ENCODE measurements at places on chromosomes 3 and 15. TPM values are rescaled to one million over a fixed set of nuclear protein-coding genes. Genes with fewer than 3 reads are reported as not detected.

DAPK2 gene
- total RNA-seq: 1.9 TPM

IMPG2 gene
- 0.18 TPM for total RNA-seq

RTP4 gene
- not detected for total RNA-seq

DAZL gene
- not detected for total RNA-seq

OTOL1 gene
- not detected for total RNA-seq

ISG20 gene
- total RNA-seq: 3.5 TPM

DNA sequence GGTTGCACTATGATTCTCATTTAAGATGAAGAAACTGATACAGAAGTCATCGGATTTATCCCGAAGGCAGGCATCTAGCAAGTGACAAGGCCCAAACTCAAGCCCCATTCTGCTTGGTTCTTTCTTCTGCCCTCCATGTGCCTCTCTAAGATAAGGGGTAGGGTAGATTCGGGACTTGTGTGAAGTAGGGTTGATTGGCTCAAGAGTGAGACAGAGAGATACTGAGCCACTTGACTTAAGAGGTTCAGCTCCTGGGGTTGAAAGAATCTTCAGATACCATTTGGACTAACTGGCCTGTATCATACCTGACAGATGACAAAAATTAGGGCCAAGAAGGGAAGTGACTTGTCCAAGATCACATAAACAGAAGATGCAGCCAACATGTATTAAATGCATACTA is 891 bp downstream of the RFT1 start:
- H3K27ac ChIP-seq: no peak overlapping the region
- peak overlapping the region; percentile 95 for H3K4me3 ChIP-seq
- H3K4me1 ChIP-seq: peaks cover 4% of the 10 kb centered on the region
- H3K27me3 ChIP-seq: no peaks in the 10 kb centered on the region

DNA sequence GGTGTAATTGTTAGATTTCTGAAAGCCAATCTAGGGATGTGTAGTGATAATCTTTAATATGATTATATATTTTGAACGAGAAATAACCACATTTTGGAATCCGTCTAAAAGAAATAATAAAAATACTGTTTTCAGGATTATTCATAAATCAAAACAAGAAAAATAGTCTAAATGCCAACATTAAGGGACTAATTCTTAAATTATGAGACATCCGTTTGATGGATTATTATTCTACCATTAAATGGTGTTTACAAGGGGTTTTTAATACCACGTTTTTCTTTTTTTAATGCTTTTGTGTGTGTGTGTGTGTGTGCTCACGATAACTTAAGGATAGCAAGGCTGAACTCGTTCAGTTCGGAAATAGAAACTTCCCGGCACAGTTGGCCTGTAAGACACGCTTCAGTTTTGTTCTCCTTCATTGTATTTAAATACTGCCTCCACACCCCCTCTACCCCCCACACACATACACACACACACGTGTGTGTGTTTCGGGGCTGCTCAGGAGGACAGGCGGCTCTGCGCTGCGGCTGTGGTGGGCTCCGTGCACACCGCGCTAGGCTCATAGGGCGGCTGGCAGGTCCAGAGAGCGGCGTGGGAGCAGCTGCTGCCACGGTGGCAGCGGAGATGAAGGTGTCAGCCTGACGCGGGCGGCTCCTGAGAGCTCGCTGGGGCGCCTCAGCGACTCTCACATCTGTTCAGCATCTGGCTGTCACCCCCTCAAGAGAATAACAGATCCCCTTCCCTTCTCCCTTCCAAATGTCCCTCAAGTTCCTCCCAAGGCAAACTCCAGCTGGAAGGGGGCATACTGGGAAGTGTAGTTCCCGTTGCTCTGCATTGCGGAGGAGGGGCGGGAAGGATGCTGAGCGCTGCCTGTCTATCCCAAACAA is 23.0 kb upstream of the ANP32A start:
- peaks cover 53% of the 10 kb centered on the region for H3K27me3 ChIP-seq
- H3K4me3 ChIP-seq: peak overlapping the region; percentile 73
- H3K36me3 ChIP-seq: no peaks in the 10 kb centered on the region
- DNase-seq: peak; percentile 83
- no peaks in the 10 kb centered on the region for H3K4me1 ChIP-seq
- H3K27ac ChIP-seq: no peak overlapping the region

GRCh38 chr3:126683069-126683468 is 21.0 kb upstream of the CHCHD6 start:
- no peaks in the 10 kb centered on the region for H3K4me1 ChIP-seq
- no peak overlapping the region for H3K4me3 ChIP-seq
- no peaks in the 10 kb centered on the region for H3K36me3 ChIP-seq
- peaks cover 25% of the 10 kb centered on the region for H3K27me3 ChIP-seq

- no peak overlapping the region for H3K4me3 ChIP-seq
- peaks cover 8% of the 10 kb centered on the region for H3K4me1 ChIP-seq
- no peaks in the 10 kb centered on the region for H3K36me3 ChIP-seq
- H3K27ac ChIP-seq: peak overlapping the region; percentile 11
- no peaks in the 10 kb centered on the region for H3K27me3 ChIP-seq
Observed at GRCh38 chr15:65954289-65954741, 85.0 kb downstream of the RAB11A start.

GRCh38 chr15:84872009-84872910 is 12.2 kb upstream of the SLC28A1 start:
- H3K27ac ChIP-seq: no peak overlapping the region
- no peak overlapping the region for H3K4me3 ChIP-seq
- DNase-seq: peak; percentile 34
- H3K36me3 ChIP-seq: peaks cover 31% of the 10 kb centered on the region
- no peaks in the 10 kb centered on the region for H3K27me3 ChIP-seq

DNA sequence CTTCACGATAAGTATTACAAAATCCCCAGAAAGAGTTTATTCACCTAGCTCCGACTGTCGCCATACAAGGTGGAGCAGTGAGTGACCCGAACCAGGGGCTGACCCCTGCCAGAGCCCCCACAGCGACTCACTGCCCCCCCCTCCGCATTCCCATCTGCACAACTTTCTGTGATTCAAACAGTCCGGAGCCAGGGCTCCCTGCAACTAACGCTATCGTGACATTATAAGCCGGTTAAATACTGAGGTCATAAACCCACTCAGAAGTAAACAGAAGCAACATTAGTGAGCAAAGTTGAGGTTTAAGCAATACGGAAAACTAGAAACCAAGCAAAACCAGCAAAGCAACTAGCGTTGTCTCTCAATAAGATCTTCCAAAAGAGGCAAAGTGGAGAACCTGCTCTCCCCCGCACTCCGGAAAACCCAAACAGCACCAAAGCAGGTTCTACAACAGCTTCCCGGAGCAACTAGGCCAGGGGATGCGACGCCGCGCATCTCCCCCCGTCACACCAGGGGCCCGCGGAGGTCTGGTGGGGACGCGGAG is 642 bp downstream of the SCAP start:
- H3K27ac ChIP-seq: peak overlapping the region; percentile 12
- H3K4me1 ChIP-seq: no peaks in the 10 kb centered on the region
- H3K4me3 ChIP-seq: peak overlapping the region; percentile 93
- no peaks in the 10 kb centered on the region for H3K36me3 ChIP-seq
- no peaks in the 10 kb centered on the region for H3K27me3 ChIP-seq

- H3K4me3 ChIP-seq: no peak overlapping the region
- DNase-seq: no peak
- H3K36me3 ChIP-seq: no peaks in the 10 kb centered on the region
- H3K27ac ChIP-seq: no peak overlapping the region
- H3K4me1 ChIP-seq: no peaks in the 10 kb centered on the region
- H3K27me3 ChIP-seq: no peaks in the 10 kb centered on the region
Observed at GRCh38 chr3:140767566-140767965, 89.7 kb downstream of the TRIM42 start.

DNA sequence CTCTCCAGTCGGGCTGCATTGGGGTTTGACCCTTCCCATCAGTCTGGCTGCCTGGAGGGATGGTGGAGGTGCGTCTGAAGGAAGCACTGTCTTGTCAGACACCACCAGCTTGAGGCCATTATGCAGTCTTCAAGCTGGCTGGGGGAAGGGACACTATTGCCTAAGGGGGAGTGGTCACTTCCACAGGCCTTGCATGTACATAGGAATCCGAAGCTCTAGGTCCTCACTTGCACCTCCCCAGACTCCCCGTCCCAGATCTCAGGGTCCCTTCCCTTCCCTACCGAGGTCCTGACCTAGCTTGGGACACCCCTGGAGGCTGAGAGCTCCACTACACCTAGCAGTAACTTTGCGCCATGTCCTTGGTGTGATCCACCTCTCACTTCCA is 48.6 kb upstream of the KLF13 start:
- peaks cover 6% of the 10 kb centered on the region for H3K4me1 ChIP-seq
- no peaks in the 10 kb centered on the region for H3K36me3 ChIP-seq

DNA sequence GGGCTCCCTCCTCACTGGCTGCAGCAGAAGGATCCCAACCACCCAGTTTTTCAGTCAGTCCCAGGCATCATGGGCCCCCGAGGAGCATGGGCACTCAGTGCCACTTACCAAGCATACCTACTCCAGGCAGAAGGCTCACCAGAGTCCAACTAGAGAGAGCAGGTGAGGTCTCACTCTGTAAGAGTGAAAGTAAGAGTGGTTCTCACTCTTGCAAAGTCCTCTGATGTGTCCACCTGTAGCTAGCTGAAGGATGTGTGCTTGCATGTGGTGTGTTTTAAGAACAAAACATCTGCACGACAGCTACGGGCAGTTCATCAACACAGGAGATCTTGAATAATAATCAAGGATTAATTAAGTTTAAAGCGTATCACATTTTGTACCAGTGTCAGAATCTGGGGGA is 49.7 kb downstream of the CCK start:
- no peaks in the 10 kb centered on the region for H3K27me3 ChIP-seq
- no peak overlapping the region for H3K27ac ChIP-seq
- no peak overlapping the region for H3K4me3 ChIP-seq
- H3K4me1 ChIP-seq: no peaks in the 10 kb centered on the region
- no peak for DNase-seq

Data from endodermal cell (in vitro differentiated cells).